Stimulated activated memory B cell treated with anti-CD40 and anti-IgM and Interleukin-4, amounts not matched to agents 10 μg/mL and 1 μg/mL and 100 μg/mL, for 72 hours (primary cell): ENCODE measurements at places on chromosomes 13 and 19.

DNA sequence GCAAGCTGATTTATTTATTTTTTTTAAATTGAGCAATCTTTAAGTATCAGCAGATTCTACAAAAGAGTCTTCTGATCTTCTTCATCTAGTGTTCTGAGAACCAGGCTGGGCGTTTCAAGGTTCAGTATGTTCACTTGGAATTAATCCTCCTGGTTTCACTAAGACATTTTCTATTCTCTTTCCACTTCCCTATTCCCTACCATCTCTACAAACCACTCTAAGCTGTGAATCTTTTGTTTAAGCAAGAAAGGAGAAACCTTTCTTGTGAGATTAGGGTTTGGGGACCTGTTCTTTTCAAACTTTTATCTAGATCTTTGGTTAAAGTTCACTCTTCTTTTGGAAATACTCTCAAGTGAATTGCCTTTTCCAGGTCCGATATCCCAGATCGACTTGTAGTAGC, 59.3 kb downstream of the URI1 start:
- no peak overlapping the region for H3K27ac ChIP-seq
- H3K4me3 ChIP-seq: no peak overlapping the region
- ATAC-seq: no peak
- H3K36me3 ChIP-seq: peaks cover 70% of the 10 kb centered on the region
- H3K4me1 ChIP-seq: peaks cover 51% of the 10 kb centered on the region

DNA sequence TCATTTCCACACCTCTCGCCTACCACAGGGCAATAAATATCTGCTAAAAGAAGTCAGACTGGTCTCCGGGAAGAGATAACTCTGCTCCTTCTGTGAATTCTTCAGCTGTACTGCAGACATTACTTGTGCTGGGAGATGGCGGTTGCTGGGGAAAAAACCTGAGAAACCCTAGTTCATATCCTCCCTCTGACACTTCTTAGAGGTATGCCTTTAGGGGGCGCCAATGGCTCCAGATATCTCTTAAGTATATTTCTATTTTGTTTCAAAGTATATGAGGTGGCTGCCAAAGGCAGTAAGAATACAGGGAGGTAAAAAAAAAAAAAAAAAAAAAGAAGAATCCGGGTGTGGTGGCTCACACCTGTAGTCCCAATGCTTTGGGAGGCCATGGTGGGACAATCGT, 175.2 kb downstream of the PAN3 start:
- ATAC-seq: no peak
- no peaks in the 10 kb centered on the region for H3K4me1 ChIP-seq
- H3K27ac ChIP-seq: no peak overlapping the region
- no peaks in the 10 kb centered on the region for H3K27me3 ChIP-seq
- H3K4me3 ChIP-seq: no peak overlapping the region
- no peaks in the 10 kb centered on the region for H3K36me3 ChIP-seq

- H3K4me1 ChIP-seq: no peaks in the 10 kb centered on the region
- ATAC-seq: no peak
- H3K27ac ChIP-seq: no peak overlapping the region
Observed at GRCh38 chr13:113069861-113070805, 35.5 kb upstream of the F7 start.

DNA sequence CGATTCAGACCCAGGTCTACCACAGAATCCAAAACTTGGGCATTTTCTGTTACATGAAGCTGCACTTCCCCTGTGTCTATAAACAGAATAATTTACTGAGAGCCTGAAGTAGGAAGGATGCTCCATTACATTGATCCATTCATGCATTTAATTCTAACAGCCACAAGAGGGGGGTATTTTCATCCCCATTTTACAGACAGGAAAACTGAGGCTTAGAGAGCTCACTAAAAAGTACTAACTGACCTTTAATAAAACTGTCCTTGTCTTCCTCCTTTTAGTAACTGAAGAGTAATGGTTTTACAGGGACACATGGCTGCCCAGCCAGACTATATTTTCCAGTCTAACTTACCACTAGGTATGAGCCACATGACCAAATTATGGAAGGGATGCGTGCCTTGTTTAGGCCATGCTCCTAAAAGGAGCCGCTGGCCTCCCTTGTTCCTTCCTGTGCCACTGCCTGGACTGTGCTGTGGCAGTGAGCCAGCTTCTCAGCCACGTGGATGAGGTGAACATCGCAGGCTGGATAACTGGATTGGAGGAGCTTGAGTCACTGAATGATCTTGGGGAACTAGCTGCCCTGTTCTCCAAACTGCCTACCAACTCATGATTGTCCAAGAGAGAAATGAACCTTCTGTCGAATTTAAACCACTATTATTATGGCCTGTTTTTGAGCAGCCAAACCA, 108.3 kb downstream of the DOCK9 start:
- peaks cover 2% of the 10 kb centered on the region for H3K4me1 ChIP-seq
- no peak overlapping the region for H3K27ac ChIP-seq
- H3K4me3 ChIP-seq: no peak overlapping the region
- ATAC-seq: no peak
- H3K27me3 ChIP-seq: no peaks in the 10 kb centered on the region

DNA sequence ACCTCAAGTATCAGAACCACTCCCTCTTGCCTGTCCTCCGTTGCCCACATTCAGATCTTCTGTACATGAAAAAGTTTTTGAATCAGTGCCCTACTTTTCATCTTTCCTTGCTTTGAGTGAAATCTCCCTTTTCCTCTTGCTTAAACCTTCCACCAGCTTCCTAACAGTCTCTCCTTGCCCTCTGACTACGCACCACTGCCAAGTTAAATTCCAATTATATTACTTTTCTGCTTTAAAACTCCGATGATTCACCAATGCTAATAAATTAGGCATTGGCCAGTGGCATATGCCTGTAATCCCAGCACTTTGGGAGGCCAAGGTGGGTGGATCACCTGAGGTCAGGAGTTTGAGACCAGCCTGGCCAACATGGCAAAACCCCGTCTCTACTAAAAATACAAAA, 30.7 kb upstream of the RFXAP start:
- H3K4me3 ChIP-seq: no peak overlapping the region
- H3K27ac ChIP-seq: no peak overlapping the region
- H3K27me3 ChIP-seq: peaks cover 15% of the 10 kb centered on the region
- no peaks in the 10 kb centered on the region for H3K4me1 ChIP-seq
- no peak for ATAC-seq
- no peaks in the 10 kb centered on the region for H3K36me3 ChIP-seq

GRCh38 chr19:53621885-53622740, 9.7 kb upstream of the DPRX start:
- no peak overlapping the region for H3K4me3 ChIP-seq
- H3K4me1 ChIP-seq: no peaks in the 10 kb centered on the region
- H3K36me3 ChIP-seq: no peaks in the 10 kb centered on the region
- no peak overlapping the region for H3K27ac ChIP-seq
- no peaks in the 10 kb centered on the region for H3K27me3 ChIP-seq

GRCh38 chr19:45424191-45425058, 708 bp upstream of the ERCC1 start:
- peak overlapping the region; percentile 95 for H3K4me3 ChIP-seq
- peak overlapping the region; percentile 97 for H3K27ac ChIP-seq
- no peaks in the 10 kb centered on the region for H3K27me3 ChIP-seq
- H3K36me3 ChIP-seq: peaks cover 23% of the 10 kb centered on the region
- H3K4me1 ChIP-seq: peaks cover 71% of the 10 kb centered on the region

DNA sequence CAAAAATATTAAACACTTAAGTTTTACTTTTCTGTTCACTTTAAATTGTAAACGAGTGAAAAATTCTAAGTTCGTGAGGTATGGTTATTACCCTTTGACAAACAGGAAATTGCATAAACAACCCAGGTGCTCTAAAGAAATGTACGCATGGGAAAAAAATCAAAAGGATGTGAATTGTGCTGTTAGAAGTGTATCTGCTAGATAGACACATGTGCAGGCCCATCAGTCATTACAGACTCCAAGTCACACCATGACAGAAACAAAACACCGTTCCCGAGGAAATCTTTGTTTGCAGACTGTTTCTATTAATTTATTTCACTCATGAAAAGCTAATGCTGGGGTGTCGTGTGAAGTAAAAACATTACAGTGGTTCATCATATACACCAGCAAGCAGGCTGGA, 17.0 kb upstream of the DOCK9 start:
- no peaks in the 10 kb centered on the region for H3K27me3 ChIP-seq
- no peak overlapping the region for H3K27ac ChIP-seq
- H3K4me1 ChIP-seq: peaks cover 29% of the 10 kb centered on the region
- ATAC-seq: no peak

- H3K36me3 ChIP-seq: no peaks in the 10 kb centered on the region
- no peaks in the 10 kb centered on the region for H3K27me3 ChIP-seq
- H3K27ac ChIP-seq: no peak overlapping the region
- H3K4me3 ChIP-seq: no peak overlapping the region
- H3K4me1 ChIP-seq: no peaks in the 10 kb centered on the region
Observed at GRCh38 chr19:31910224-31910623, 435.2 kb upstream of the ZNF507 start.

DNA sequence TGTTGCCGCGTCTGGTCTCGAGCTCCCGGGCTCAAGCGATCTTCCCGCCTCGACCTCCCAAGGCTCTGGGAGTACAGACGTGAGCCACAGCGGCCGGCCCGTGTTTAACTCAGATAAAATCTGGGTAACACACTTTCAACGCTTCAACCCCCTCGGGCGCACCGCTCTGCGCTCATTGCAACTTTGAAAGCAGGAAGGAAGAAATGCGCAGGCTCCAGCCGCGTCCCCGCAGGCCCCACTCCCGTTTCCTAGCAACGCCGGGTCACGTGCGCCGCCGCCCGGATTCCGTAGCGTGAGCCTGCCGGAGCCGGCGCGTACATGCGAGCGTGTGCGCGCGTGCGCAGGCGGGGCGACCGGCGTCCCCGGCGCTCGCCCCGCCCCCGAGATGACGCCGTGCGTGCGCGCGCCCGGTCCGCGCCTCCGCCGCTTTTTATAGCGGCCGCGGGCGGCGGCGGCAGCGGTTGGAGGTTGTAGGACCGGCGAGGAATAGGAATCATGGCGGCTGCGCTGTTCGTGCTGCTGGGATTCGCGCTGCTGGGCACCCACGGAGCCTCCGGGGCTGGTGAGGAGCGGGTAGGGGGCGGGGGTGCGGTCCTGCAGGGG, at the start of gene BSG:
TSS of gene BSG (plus strand) at position 457 of the 603 bp plus-strand sequence. CDS start at position 496, 39 bp downstream.
- peak; percentile 90 for ATAC-seq
- peaks cover 47% of the 10 kb centered on the region for H3K4me1 ChIP-seq
- peak within 1 kb of the TSS; percentile 85 for H3K27ac ChIP-seq
- peaks cover 13% of the 10 kb centered on the region for H3K36me3 ChIP-seq
- H3K27me3 ChIP-seq: no peaks in the 10 kb centered on the region
- peak within 1 kb of the TSS; percentile 93 for H3K4me3 ChIP-seq
